ENCODE measurements at places on chromosomes 11 and 22. TPM values are rescaled to one million over a fixed set of nuclear protein-coding genes. Genes with fewer than 3 reads are reported as not detected.

Gene KMT5B
- total RNA-seq = 16.1 TPM

Gene UPB1
- not detected for total RNA-seq

Gene TCN1
- 1.3 TPM for total RNA-seq

Gene ZW10
- 16.3 TPM for total RNA-seq

Gene PARVG
- not detected for total RNA-seq

Gene PAAF1
- total RNA-seq = 6.0 TPM

Gene FJX1
- total RNA-seq = 52.1 TPM

Gene KIAA1671
- total RNA-seq = 14.1 TPM

Gene ASRGL1
- 19.7 TPM for total RNA-seq

Gene SCGB2A2
- total RNA-seq = not detected

Gene MUC2
- total RNA-seq = not detected

Gene TTC36
- 1.6 TPM for total RNA-seq

Gene KDM4E
- not detected for total RNA-seq

Gene EPS8L2
- total RNA-seq = 151 TPM

Gene TEAD1
- total RNA-seq = 61.9 TPM

Gene ZBED5
- total RNA-seq = 17.5 TPM

Gene LRRC56
- total RNA-seq = 1.6 TPM

Gene RIMBP3B
- 0.29 TPM for total RNA-seq

Gene MUC5AC
- total RNA-seq = not detected

Gene SEPTIN3
- total RNA-seq = 0.14 TPM

Gene HMOX1
- 10.5 TPM for total RNA-seq

Gene SLC25A18
- total RNA-seq = not detected

Gene CATSPER1
- 4.7 TPM for total RNA-seq

Gene RBM14
- 40.4 TPM for total RNA-seq

Gene KLHL35
- 3.3 TPM for total RNA-seq

Gene TLCD5
- total RNA-seq = 23.1 TPM

Gene RNF121
- total RNA-seq = 28.6 TPM

Gene ZNF214
- total RNA-seq = 1.5 TPM

Gene EFCAB6
- 0.23 TPM for total RNA-seq

Gene GSTT2B
- 2.1 TPM for total RNA-seq

Gene TRIM48
- total RNA-seq = not detected

Gene LMO1
- not detected for total RNA-seq

Gene INS
- not detected for total RNA-seq

Gene TP53AIP1
- not detected for total RNA-seq
